ENCODE measurements at places on chromosomes 5 and 9.

DNA sequence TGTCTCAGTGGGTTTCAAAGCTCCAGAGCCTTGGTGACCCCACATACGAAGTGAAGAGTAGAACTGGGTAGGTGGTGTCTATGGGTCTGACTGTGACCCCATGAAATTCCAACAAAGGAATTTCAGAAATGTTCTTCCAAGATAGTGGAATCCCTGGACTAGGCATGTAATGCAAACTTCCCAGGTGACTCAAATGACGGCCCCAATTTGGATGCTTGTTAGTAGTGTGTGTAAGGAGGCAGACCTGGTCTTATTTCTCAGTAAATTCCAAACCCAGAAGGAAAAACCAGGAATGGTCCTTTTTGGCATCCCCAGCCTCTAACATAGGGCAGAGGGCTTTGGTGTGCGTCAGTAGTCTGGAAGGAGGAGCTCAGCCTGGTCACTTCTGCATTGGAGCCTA lies 43.6 kb upstream of the ABCA1 start:
- DNase-seq, result no peak

- no peak for DNase-seq
Measured at GRCh38 chr9:127347831-127348776, 48.9 kb upstream of the SLC2A8 start.

GRCh38 chr9:92501671-92502393 lies 19.5 kb upstream of the ASPN start:
- no peak for DNase-seq

DNA sequence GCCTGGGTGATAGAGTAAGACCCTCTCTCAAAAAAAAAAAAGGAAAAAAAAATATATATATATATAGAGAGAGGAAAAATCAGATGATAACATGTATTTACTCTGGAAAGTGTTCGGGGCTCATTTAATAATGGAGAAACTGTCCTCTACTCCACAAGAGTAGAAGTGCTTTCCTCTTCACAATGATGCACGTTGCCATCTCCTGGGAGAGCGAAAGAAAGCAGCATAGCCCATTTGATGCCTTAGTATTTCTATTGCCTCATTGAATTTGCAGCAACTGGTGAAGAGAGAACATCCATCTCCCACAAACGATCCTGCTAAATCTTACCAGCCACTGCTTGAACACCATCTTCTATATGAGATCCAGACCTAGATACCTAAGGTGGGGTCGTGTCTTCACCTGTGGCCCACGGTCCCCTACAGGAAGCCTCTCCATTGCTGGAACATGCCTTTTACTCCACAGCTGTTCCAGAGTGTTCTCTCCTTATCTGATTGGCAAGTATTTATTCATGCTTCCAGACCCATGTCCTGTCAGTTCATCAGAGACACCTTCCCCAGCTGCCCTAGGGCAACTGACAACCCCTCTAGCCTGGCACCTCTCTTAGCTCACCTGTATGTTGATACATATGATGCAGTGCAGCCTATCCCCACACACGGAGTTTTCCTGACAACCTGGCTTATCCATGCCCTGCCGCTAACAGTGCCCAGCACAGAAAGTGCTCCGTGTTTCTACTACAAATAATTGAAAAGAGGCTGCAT lies 115.3 kb downstream of the MARCHF11 start:
- no peak for DNase-seq

GRCh38 chr9:14215614-14216013 lies 98.3 kb downstream of the NFIB start:
- no peak for DNase-seq

DNA sequence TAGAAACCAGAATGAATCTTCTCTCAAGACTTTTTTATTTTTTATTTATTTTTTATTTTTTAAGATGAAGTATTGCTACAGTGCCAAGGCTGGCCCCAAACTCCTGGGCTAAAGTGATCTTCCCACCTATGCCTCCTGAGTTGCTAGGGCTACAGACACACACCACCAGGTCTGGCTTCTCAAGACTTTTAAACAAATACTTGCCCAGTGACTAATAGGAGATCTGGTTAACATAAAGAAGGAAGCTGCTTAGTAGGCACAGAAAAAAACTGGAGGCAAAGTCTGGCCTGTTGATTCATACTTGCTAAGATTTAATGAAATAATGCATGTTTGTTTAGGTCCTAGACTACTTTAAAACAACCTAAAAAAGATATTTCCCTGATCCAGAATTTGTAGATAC lies 43.8 kb downstream of the SLC38A9 start:
- no peak for DNase-seq

Data from T1000 (cell line).